ENCODE measurements at places on chromosomes 2 and 18.

GRCh38 chr18:43847164-43848091, 570.1 kb upstream of the SYT4 start:
- DNase-seq, result no peak

- no peak for DNase-seq
Measured at GRCh38 chr2:157055660-157056199, 201.8 kb upstream of the GALNT5 start.

- no peak for DNase-seq
Measured at GRCh38 chr2:172177581-172177980, 74.9 kb upstream of the DLX2 start.

- DNase-seq, result no peak
Measured at GRCh38 chr2:50401772-50402653, 629.9 kb downstream of the NRXN1 start.

DNA sequence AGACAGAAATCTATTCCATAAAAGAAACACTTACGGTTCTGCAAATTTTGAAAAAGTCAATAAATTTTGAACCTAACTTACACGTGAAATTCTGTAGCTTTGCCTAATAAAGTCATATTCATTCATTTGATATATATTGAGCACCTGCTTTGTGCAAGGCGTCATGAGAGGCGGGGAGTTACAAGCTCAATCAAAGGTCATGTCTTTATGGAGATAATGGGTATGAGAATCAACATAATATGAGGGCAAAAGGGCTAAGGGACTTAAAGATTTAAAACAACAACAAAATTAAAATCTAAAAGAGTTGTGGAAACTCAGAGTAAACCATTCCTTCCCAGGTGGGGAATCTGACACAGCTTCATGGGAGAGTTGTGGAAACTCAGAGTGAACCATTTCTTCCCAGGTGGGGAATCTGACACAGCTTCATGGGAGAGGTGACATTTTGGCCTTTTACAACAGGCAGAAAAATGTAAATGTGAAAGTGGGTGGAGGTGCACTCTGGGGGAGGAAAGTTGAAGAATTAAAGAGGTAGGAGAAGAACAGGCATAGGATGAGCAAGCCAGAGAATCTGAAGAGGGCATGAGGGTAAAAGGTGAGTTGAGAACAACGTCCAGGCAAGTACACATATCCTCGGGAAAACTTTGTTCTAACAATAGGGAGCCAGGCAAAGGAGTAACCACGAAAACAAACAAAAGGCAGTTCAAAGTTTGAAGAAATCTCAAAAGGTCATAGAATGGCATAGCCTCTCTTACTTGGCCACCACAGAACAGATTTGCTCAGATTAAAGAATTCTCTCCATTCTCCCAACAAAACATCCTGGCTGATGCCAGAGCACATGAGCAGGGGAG, 49.5 kb upstream of the CD226 start:
- no peak for DNase-seq

DNA sequence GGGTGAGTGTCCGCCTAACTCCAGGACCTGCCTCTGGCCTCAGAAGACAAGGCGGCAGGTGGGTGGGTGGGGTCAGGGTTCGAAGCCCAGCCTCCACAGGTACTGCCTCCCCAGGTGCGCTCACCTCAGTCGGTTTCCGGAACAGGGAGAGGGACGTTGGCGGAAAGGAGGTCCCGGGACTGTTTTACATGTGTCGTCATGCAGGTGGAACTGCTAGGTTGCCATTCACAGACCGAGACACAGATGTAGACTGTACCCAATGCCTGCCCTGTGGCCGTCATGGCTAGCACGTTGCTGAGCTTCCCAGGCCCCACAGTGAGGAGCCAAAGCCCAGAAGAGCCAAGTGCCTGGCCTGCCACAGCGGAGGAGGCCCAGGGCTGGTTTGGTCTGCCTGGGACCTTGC, 284.0 kb upstream of the HS6ST1 start:
- no peak for DNase-seq

GRCh38 chr2:203994735-203995134, 58.2 kb downstream of the ICOS start:
- no peak for DNase-seq

GRCh38 chr18:34760444-34760843, 50.3 kb downstream of the DTNA start:
- no peak for DNase-seq

DNA sequence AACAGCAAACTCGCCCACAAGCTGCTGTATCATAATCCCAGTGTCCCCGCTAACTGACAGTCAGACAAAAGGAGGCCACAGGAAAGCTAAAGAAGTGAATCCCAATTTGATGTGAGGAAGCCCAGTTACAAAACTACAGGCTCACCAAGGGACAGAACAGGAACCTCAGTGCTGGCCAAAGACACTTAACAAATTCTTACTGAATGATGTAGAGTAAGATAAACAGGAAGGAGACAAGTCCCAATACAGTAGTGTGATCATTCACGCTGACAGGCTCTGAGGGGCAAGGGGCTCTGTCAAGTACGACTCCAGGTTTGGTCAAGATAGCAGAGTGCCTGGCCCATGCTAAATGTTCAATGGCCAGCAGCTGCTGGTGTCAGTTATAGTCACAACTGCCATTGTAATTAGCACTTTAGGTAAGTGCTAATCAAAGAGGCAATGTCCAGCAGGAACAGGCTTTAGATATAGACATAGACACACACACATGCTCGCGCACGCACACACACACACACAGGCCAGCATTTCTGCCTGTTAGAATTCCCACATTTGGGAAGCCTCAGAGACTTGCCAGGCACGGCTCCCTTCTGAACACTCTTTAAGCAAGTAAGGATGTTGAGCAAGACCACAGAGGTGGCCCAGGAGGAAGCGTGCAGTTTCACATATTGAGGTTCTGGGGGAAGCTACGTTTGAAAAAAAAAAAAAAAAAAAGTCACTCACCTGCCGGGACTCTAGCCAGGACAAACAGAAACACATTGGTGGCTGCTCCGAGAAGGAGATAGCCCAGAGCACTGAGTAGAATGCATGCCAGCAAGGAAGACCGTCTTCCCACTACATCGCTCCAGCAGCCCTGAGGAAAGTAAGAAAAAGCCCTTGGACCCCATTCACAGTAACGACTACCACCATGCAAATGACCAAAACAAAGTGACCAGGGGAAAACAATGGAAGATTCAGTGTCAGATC, 35.4 kb upstream of the TMEM182 start:
- DNase-seq, result no peak

GRCh38 chr2:99809259-99809900, 319.6 kb upstream of the REV1 start:
- no peak for DNase-seq

- peak; percentile 61 for DNase-seq
Measured at GRCh38 chr2:157899125-157899839, 23.2 kb upstream of the ACVR1 start.

GRCh38 chr18:10791169-10791831, 265.5 kb downstream of the NAPG start:
- DNase-seq, result no peak

GRCh38 chr18:44130376-44130942, 550.2 kb upstream of the SETBP1 start:
- DNase-seq, result no peak

- peak; percentile 39 for DNase-seq
Measured at GRCh38 chr2:138028538-138028937, 64.3 kb downstream of the HNMT start.

DNA sequence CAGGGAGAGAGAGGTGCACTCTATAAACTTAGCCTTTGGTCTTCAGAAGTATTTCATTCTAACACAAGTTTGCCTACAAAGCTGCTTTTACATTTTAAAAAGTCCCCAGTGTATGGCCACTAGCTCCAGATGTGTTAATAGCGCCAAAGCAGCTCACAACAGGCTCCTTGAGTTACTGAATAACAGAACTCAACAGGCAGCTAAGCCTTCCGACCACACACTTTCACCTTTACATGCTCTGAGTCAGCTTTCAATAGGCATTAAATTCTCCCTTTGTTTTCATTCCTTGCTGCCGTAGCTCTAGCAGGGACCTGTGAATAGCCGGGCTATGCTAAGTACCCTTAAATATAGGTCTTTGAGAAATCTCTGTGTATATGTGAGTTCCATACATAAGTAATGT, 262.8 kb upstream of the PARD3B start:
- DNase-seq, result no peak

DNA sequence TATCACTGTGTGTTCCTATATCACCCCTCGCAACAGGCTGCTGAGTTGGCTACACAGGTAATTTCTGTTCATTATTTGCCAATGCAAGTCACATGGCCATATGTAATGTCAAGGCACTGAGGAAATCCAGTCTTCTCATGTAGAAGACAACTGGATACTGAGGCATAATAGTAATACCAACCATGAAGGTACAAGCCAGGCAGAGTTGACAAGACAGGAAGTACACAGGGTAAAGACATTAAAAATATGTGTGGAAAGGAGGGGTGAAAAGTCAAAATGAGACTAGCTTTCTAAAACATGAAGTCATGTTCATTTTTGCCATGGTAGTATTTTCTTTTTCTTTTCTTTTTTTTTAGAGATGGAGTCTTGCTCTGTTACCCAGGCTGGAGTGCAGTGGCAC, 17.5 kb upstream of the RNF138 start:
- DNase-seq, result no peak

- no peak for DNase-seq
Measured at GRCh38 chr2:60152226-60152833, 401.1 kb downstream of the BCL11A start.

DNA sequence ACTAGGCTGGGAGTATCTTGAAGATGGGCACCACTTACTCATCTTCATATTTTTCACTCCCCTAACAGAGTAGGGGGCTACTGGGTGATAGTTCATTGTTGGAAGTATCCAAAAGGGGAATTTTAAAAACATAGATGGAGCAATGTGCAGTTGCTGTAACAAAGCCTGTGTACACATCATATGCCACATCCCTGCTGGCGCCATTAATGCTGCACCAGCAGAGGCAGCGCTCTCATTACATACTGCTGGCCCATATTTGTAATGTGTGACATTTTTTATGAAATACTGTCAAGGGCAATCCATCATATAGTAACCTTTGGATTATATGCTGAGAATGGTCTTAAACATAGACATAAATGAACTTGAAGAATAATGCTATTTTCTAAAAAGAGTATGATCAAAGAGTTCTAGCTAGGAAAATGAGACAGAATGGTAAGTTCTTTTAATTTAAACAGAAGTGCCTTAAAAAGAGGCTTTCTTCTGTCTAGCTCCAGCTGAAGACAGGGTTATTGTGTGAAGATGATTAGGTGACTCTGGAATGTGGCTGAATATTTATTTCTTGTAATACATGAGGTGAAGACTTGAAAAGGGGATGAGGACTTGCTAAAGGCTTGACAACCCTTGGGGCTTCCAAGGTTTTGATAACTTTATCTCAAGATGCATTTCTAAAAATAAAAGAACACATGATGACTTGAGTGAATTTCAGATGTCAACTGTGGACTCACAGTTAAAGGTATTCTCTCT, 2.4 kb upstream of the TMEM178A start:
- DNase-seq, result no peak

GRCh38 chr2:188322569-188323551, 31.2 kb downstream of the GULP1 start:
- DNase-seq, result no peak

DNA sequence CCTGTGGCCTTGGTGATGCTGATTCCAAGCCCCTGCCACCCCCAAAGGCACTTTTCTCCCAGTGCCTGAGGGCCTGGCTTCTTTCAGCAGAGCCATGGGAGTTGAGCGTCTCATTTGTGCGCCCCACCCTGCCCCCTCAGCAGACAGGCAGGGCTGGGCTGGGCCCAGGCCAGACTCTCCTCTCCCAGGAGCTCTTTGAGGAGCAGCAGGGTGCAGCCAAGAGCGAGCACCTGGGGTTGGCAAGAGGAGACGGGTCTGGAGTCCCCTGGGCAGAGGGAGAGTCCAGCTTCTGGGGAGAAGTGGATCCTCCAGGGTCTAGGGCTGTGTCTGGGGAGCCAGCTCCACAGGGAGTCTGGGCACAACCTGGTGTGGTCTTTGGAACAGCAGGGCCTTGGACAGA, 21.2 kb downstream of the NPPC start:
- DNase-seq, result no peak

GRCh38 chr2:105631922-105632321, 112.8 kb upstream of the NCK2 start:
- DNase-seq, result no peak

All from CD4-positive, alpha-beta T cell treated with Interleukin-4 for 1 hour (primary cell).